ENCODE measurements at places on chromosomes 2 and 18. TPM values are rescaled to one million over a fixed set of nuclear protein-coding genes. Genes with fewer than 3 reads are reported as not detected.
A peak's percentile ranks its signal among the peaks of the same experiment; 100 is the strongest.

Gene C2orf76
- total RNA-seq, result 16.3 TPM

Gene RIT2
- total RNA-seq, result 1.8 TPM

Gene NDC80
- total RNA-seq, result 0.41 TPM

Gene ANKRD23
- total RNA-seq, result 5.5 TPM

Gene CYS1
- 7.5 TPM for total RNA-seq

Gene OTX1
- 0.54 TPM for total RNA-seq

- DNase-seq, result peak; percentile 61
Measured at GRCh38 chr2:239291475-239292350, 109.1 kb downstream of the HDAC4 start.

Gene TLX2
- 1.9 TPM for total RNA-seq

Gene BCL2L11
- total RNA-seq, result 30.0 TPM

DNA sequence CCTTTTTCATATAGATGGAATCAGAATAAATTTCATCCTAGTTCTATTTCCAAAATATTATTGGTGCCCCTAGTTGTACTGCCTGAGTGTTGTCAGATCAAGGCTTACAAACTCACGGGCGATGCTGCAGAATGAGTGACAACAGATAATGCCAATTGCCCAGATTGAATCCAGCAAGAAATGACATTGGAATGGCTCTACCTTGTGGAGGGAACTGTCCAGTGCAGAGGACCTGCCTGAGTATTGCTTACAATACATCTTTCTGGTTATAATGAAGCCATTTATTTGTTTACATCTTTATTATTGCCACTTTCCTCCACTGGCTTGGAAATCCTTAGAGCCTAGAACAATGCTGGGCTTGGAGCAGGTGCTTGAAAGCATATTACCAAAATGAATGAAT is 7.8 kb upstream of the IL1R2 start:
- DNase-seq, result no peak

DNA sequence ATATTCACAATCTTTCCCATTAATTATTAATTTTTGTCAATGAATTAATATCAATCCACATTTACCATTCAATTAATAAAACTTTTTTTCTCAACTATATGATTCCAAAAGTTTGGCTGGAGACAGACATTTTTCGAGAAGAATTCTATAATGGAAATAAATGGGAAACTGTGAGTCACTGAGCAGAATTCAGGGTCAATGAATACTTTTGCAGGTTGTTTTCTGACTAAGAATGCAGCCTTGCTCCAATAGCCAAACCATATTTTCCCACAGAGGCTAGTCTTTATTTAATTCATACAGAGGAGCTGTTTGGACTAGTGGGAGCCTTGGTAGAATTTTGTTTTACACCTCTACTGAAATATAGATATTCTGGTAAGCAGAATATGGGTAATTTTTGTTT is 82.3 kb downstream of the ARHGAP28 start:
- no peak for DNase-seq

DNA sequence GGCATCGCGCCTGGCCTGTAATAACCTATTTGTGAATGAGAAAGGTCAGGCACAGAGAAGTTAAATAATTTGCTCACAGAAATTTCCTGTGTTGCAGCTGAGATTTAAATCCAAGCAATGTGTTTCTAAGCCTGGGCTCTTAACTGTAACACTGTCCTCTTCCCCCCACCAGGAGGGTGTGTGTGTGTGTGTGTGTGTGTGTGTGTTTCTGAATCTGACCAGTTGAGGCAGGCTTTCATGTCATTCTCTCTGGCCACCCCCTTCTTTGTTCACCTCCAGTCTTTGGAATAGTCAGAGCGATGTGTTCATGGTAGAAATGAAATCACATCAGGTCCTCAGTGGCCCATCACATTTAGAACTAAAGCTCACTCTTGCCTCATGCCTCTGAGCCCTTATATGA is 81.2 kb downstream of the NEDD4L start:
- DNase-seq, result no peak

Gene C2orf66
- not detected for total RNA-seq

GRCh38 chr18:34131006-34131405 is 93.7 kb downstream of the NOL4 start:
- no peak for DNase-seq

Gene CEBPZOS
- total RNA-seq, result 39.2 TPM

- no peak for DNase-seq
Measured at GRCh38 chr18:27707201-27707600, 469.7 kb downstream of the CDH2 start.

Gene MYO3B
- total RNA-seq, result not detected

DNA sequence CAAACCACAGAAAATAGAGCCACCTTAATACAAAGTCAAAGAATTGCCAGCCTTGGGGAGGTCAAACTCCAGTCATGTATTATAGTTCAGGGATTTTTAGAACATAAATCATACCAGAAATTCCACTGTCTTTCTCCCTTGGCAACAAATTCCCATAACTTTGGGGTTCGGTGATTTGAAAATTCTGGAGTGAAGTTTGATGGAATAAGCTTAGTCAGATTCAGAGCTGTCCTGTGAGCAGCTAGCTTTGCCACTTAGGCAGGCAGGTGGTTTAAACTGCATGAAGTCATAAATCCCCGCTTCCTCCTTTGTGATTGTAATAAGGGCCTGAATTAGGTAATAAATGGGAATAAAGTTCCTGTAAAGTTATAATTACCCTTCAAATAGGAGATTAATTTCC is 457.0 kb upstream of the HNMT start:
- DNase-seq, result no peak

DNA sequence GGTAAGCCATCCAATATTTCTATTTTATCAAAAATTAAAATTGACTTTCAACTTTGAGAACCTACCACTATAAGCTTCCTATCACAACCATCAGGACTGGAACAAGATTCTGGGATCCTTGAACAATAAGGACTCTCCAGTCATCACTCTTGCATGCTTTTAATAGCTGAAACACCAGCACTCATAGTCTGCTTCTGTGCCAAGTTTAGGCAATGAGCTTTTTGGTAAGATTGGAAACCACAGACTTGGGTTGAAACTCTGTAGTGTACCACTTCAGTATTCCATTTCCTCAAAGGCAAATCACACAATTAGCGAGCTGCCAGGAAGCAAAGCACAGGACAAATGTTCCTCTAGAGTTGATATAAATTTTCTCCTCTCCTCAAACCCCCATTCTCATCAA is 1065.8 kb upstream of the SLC39A10 start:
- no peak for DNase-seq

DNA sequence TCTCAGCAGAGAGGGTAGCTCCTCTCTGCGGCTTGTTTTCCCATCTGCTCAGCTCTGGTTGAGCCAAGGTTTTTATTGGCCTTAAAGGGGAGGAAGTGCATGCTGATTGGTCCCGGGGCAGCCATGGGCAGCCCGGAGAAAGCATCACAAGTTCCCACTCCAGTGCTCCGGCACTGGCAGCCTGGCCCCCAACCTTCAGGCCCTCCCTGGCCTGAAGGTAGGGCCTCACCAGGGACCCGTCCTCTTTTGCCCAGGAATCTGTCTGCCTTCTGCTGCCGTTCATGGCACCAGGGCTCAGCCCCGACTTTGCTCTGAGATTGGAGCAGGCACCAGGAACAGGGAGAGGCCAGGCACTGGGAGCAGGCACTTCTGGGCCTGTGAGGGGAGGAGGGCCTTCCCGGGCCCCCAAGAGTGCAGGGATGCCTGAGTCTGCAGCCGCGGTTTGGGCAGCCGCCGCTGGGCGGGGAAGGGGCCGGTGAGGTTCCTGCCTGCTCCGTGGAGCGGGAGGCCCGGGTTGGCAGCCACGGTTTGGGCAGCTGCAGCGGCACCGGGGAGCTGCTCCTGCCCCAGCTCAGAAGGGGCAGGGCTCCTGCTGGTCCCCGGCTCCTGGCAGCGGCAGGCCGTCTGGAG is 17.5 kb upstream of the ILKAP start:
- DNase-seq, result no peak

- no peak for DNase-seq
Measured at GRCh38 chr2:37389989-37390765, 45.7 kb downstream of the QPCT start.

DNA sequence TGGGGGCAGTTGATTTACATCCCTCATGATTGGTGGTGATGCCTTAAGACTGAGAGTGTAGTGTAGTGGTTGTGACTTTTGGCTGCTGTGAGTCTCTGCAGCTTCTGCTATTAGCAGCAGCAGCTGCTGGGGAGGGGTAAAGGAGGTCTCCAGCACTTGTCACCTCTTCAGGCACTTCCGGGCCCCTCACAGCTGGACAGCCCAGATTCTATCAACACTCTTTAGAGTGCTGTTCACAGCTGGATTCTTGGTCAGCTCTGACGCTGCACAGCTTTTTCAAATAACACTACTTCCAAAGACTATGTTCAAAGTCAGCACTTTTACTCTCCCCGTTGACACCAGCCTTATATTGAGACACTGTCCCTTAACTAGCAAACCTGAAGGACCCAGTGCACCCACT is 396.0 kb downstream of the MEIS1 start:
- DNase-seq, result no peak

DNA sequence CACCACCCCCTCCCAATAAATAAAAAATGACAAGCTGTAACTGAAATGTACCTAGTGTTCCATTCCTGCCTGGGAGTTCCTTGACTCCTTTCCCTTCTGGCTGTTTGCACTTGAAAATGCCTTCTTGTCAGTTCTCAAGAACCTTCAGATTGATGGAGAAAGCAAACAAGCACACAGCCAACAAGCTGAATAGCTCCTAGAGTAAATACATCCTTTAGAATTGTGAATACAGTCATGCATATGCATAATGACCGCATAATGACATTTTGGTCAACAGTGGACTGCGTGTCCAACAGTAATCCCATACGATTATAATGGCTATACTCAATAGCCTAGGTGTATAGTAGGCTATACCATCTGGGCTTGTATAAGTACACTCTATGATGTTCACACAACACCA is 97.0 kb downstream of the LYPD6 start:
- no peak for DNase-seq

- DNase-seq, result no peak
Measured at GRCh38 chr2:45761635-45762034, 110.2 kb downstream of the PRKCE start.

- no peak for DNase-seq
Measured at GRCh38 chr18:31590570-31590969, 1.1 kb upstream of the TTR start.

DNA sequence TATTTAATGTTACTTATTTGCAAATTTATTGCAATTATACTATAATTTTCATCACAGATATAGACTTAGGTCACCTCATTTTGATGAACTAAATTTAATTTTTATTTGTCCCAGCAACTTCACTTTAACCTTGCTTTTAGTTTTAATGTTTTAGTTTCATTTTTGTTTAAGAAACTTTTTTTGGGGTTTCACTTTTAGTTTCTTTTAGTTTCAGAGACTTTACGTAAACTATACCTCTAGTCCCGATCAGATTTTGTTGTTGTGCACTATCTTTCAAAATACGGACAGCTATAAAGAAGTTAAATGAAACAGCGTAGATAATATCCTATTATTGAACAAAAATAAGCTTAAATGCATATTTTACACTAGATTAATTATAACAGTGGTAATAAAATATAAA is 460.5 kb downstream of the ERBB4 start:
- DNase-seq, result no peak

DNA sequence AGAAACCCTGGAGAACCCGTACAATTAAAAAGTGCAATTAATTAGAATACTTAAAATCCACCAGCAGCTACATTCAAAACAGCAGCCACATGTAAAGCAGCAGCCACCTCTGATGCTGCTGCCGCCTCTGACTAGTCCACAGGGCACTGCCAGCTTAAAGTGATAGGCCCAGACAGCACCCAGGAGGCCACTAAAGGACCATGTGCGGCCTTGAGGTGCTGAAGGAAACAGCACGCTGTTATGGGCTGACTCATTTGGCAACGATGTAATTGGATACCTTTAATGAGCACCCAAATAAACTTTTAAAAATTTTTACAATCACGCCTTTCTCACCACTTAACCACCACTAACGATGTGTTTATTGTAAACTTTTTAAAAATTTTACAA is 209.3 kb upstream of the NCKAP5 start:
- no peak for DNase-seq

Gene ELOA2
- not detected for total RNA-seq

- no peak for DNase-seq
Measured at GRCh38 chr2:240140511-240140910, at the start of gene OTOS. OTOS (minus strand) TSS chr2:240140658; CDS start chr2:240140326, 332 bp downstream.

Gene HOXD8
- 10.2 TPM for total RNA-seq

GRCh38 chr2:240768216-240768615 is 51.8 kb downstream of the KIF1A start:
- DNase-seq, result no peak

GRCh38 chr18:12403601-12404506 is 3.9 kb upstream of the PRELID3A start:
- no peak for DNase-seq

- no peak for DNase-seq
Measured at GRCh38 chr18:75314117-75314516, 103.5 kb downstream of the TSHZ1 start.

- no peak for DNase-seq
Measured at GRCh38 chr2:144518748-144519596, 947 bp downstream of the ZEB2 start.

Gene IL36G
- total RNA-seq, result not detected

GRCh38 chr2:3268705-3269029 is 109.0 kb downstream of the EIPR1 start:
- no peak for DNase-seq

Gene ACADL
- 3.9 TPM for total RNA-seq

- DNase-seq, result no peak
Measured at GRCh38 chr2:21234464-21235120, 110.8 kb downstream of the TDRD15 start.

DNA sequence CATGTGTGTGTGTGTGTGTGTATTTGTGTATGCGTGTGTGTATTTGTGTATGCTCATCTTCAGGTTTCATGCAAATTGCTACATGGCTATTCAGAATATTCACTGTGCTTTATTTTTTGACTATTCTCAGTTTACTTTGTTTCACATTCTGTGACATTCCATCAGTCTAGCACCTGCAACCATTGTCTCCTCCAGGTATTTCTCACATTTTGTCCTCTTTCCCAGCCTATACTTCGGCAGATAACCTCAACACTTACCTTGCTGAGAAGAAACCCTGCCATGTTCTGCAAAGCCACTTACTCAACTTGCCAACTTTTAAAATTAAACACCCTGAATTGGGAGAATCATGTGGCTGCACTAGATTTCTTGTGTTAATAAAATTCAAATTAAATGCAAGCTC is 135.4 kb upstream of the REG3A start:
- no peak for DNase-seq

GRCh38 chr2:37561615-37562569 is 109.5 kb downstream of the CDC42EP3 start:
- DNase-seq, result no peak

Gene UGT1A9
- not detected for total RNA-seq

Measured in sigmoid colon (tissue), 7 donors.